Kidney (tissue), 22 donors: ENCODE measurements at places on chromosomes 2 and 18. TPM values are rescaled to one million over a fixed set of nuclear protein-coding genes. Genes with fewer than 3 reads are reported as not detected.

DNA sequence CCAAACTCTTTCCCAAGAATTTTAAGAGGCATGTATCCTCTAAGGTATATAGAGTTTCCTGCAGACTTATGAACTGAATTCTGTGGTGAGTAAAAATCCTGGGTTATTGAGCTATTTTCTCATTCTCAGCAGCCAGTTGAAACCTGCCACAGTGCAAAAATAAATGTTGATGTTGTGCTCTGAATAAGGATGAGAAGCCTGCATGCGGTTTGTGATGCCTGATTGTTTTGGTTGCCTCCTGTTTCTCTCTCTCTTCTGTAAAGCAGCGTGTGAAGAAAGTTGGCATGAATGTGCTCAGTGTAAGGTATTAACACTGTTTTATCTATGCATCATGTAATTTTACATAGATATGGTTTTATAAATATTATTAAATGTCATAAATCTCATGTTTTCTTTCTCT, 452.6 kb downstream of the CDH2 start:
- no peak for DNase-seq

- DNase-seq, result peak; percentile 24
Measured at GRCh38 chr2:174827371-174828369, 63.4 kb upstream of the CHRNA1 start.

DNA sequence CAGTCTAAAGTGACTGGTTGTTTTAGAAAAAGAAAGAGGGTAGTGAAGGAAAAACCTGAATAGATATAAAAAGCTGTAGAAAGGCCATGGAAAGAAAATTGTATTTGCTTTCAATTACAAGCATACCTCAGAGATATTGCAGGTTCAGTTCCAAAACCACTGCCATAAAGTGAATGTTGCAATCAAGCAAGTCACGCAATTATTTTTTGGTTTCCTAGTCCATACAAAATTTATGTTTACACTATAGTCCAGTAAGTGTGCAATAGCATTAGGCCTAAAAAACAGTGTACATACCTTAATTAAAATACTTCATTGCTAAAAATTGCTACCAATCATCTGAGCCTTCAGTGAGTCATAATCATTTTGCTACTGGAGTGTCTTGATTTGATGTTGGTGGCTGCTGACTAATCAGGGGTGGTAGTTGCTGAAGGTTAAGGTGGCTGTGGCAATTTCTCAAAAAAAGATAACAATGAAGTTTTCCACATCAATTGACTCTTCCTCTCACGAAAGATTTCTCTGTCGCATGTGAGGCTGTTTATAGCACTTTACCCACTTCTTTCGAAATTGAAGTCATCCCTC, 2003.8 kb upstream of the PIK3C3 start:
- DNase-seq, result no peak

GRCh38 chr18:24913507-24914170, 438.3 kb downstream of the ZNF521 start:
- no peak for DNase-seq

DNA sequence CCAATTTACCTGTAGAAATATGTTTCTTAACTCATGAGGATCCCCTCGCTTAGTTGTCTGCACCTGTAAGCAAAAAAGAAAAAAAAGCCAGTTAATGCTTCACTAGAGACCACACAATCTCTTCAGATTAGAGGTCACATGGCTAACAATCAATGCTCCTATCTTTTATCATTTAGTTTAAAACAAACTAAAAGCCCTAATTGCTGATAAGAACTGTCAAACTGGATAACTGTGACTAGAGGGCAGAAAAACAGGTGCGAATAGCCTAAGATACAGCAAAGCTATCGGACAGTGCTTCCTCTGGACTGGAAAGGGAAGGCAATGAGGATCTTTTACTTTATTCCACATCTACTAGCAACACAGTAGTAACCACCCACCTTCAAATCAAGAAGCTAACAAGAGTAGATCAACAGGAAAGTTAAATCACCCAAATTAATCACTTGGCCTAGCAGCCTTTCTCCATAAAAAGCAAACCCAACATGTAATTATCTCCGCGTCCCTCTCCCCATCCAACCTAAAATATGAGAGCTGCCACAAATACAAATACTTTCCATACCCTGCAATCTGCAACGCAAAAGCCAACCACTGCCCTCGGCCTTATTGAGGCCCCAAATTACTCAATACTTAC, 734 bp downstream of the SLC25A12 start:
- no peak for DNase-seq

GRCh38 chr18:12041561-12041960, 52.1 kb upstream of the ANKRD62 start:
- no peak for DNase-seq

- DNase-seq, result no peak
Measured at GRCh38 chr2:222290401-222290735, 8.4 kb downstream of the PAX3 start.

GRCh38 chr2:42227491-42227890, 58.3 kb downstream of the EML4 start:
- DNase-seq, result no peak

DNA sequence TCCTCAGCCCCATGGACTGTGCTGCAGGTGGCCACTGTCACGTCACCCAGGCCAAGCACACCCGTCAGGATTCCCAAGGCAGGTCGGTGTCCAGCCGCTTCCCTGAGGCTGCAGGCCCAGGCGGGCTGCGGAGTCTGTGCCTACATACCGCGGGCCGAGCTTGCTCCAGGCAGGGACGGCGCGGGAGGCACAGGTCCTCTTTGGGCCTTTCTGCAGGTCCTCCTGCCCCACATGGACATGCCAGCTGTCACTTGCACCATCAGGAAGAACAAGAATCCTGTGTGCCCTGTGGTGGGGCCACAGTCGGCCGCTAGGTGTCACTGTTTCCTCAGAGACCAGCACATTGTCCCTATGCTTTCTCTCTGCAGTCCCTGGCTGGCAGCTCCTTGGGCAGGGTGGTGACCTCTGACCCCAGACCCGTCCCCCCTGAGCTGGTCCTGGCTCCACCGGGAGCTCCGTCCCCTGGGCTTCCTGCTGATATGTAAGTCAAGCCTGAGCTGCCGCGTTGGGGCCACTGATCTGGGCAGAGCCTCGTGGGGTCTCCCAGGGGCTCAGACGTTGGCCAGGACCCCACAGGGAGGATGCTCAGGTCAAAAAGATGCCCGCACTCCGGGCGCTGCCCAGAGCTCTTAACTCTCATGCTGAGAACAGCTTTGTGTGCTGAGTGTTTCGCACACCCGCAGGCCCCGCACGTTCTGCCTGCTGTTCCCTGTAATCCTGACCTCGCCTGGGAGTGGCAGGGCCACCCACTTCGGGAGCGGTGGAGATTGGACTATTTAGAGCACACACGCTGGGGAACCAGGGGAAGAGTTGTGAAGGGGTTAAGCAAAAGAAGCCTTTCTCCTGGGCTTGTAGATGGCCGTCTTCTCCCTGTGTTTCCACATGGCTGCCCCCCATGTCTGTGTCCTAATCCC, 17.3 kb upstream of the AGXT start:
- peak; percentile 93 for DNase-seq

- no peak for DNase-seq
Measured at GRCh38 chr2:190860985-190861680, 19.5 kb upstream of the GLS start.

DNA sequence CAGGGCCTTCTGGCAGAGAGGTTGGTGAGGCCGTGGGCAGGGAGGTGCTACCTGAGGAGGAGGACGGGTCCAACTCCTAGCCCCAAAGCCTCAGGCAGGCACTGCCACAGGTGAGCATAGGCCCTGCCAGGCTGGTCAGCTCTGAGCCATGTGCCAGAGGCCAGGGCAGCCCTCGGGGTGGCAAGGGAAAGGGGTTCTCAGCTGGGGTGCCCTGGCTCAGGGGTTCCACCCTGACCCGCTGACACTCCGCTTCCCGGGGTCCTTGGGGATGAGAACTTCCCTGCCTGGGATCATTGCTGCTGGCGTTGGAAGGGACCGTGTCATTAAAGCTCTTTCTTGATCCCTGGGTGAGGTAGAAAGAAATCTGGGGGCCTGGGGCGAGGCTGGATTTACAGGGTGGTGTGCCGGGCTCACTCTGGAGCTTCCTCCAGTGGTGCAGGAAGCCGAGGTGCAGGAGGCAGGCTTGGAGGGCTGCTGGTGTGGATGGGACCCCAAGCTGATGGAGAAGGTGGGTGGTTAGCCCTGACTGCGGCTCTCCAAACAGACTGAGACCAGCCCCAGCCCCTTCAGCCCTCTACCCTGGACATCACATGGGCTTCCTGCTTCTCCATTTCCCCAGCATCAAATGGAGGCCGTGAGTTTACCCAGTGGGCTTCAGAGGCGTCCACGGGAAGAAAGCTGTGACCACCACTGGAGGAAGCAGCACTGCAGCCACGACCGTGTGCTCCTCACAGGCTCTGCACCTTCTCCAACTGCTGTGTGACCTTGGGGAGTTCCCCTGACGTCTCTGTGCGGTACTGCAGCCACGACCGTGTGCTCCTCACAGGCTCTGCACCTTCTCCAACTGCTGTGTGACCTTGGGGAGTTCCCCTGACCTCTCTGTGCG, 295.2 kb downstream of the NDUFA10 start:
- no peak for DNase-seq

GRCh38 chr18:55446996-55447671, 140.9 kb downstream of the TCF4 start:
- DNase-seq, result no peak

The ZSWIM2 gene
- polyA plus RNA-seq, result not detected

The STARD6 gene
- polyA plus RNA-seq, result not detected

The TTN gene
- 0.02 TPM for polyA plus RNA-seq
